Naive B cell (primary cell): ENCODE measurements at places on chromosomes 6 and 20.

- DNase-seq, result no peak
- H3K36me3 ChIP-seq, result peaks cover 14% of the 10 kb centered on the region
Measured at GRCh38 chr6:166490671-166491500, 95.6 kb downstream of the RAMACL start.

GRCh38 chr6:111805511-111806164, 67.6 kb downstream of the FYN start:
- H3K36me3 ChIP-seq, result peaks cover 12% of the 10 kb centered on the region
- no peaks in the 10 kb centered on the region for H3K27me3 ChIP-seq
- peak overlapping the region; percentile 65 for H3K27ac ChIP-seq

- peaks cover 29% of the 10 kb centered on the region for H3K27me3 ChIP-seq
- H3K27ac ChIP-seq, result no peak overlapping the region
- H3K36me3 ChIP-seq, result no peaks in the 10 kb centered on the region
- H3K4me1 ChIP-seq, result peaks cover 9% of the 10 kb centered on the region
Measured at GRCh38 chr6:35511562-35511941, 1.1 kb downstream of the TULP1 start.

- H3K27me3 ChIP-seq, result no peaks in the 10 kb centered on the region
- H3K27ac ChIP-seq, result no peak overlapping the region
- DNase-seq, result no peak
- no peaks in the 10 kb centered on the region for H3K4me1 ChIP-seq
- no peak overlapping the region for H3K4me3 ChIP-seq
Measured at GRCh38 chr20:8255945-8256632, 124.0 kb downstream of the PLCB1 start.

DNA sequence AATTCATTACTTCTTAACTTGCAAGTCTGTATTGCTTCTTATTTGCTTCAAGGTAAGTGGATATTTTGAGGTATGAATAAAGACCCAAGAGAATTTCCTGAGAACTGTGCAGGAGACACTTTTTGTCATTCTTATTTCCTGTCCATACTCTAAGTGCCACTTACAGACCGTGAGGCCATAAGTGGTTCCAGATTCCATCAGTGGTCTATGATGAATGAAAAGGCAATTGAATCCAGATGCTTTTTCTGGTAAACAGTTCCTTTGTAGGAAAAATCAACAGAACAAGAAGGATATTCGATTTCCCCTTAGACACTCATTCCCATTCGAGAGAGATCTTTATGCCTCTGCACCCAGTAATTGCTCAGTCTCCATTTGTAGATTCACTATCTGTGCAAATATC, 58.3 kb upstream of the PDE10A start:
- H3K4me3 ChIP-seq, result no peak overlapping the region
- H3K36me3 ChIP-seq, result no peaks in the 10 kb centered on the region
- H3K27ac ChIP-seq, result no peak overlapping the region
- H3K4me1 ChIP-seq, result no peaks in the 10 kb centered on the region
- DNase-seq, result no peak

- no peak overlapping the region for H3K4me3 ChIP-seq
- H3K36me3 ChIP-seq, result no peaks in the 10 kb centered on the region
- no peak for DNase-seq
- no peaks in the 10 kb centered on the region for H3K27me3 ChIP-seq
- H3K4me1 ChIP-seq, result no peaks in the 10 kb centered on the region
Measured at GRCh38 chr6:87391334-87391733, 16.4 kb upstream of the CFAP206 start.

DNA sequence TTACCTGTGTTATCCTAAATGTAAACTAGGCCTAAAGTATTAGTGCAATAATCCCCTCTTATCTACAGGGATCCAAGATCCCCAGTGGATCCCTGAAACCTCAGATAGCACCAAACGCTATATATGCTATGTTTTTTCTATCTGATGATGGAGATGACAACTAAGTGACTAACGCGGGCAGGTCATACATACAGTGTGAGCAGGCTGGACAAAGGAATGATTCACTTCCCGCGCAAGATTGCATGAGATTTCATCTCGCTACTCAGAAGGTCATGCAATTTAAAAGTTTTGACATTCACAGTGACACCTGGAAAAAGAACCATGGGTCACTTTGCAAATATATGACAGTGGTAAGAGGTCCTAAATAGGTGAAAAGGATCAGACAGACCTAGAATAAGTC, 875.9 kb downstream of the HACE1 start:
- DNase-seq, result no peak
- no peaks in the 10 kb centered on the region for H3K27me3 ChIP-seq
- no peak overlapping the region for H3K27ac ChIP-seq
- no peaks in the 10 kb centered on the region for H3K4me1 ChIP-seq

DNA sequence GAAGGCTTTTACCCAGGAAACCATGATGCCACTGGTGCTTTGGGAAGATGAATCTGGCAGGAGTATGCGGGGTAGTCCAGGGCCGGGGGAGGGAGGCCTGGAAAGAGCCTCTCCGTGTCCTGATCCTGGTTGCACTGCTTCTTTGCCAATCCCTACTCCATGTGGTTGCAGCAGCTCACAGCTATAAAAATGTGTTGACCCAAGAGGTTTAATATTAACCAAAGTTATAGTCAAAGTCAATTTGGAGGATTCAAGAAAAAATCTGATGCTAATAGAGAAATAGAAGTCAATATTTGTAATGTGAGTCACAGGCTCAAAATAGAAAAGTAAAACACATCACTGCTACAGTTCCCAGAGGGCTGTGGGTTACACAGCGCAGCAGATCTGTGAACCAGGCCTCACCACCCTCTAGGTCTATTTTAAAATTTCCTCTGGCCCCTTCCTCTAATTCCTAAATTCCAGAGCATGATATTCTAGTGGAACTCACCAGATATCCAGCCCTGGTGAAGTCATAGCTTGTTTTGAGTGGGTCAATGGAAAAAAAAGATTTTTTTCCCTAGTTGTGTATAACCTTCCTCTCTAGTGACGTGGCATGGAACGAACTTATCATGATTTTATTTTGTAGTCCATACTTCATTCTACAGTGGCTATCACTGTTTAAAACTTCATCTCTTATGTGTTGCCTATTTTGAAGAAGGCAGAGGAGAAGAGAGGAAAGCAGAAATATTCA, 63.2 kb upstream of the BMP2 start:
- no peaks in the 10 kb centered on the region for H3K36me3 ChIP-seq
- peaks cover 5% of the 10 kb centered on the region for H3K4me1 ChIP-seq
- no peak overlapping the region for H3K27ac ChIP-seq
- H3K27me3 ChIP-seq, result no peaks in the 10 kb centered on the region
- no peak overlapping the region for H3K4me3 ChIP-seq

GRCh38 chr20:23879811-23880374, 345 bp upstream of the CST5 start:
- no peak overlapping the region for H3K4me3 ChIP-seq
- H3K4me1 ChIP-seq, result no peaks in the 10 kb centered on the region
- no peak overlapping the region for H3K27ac ChIP-seq

GRCh38 chr6:88843040-88843439, 120.4 kb downstream of the RNGTT start:
- no peak for DNase-seq
- no peak overlapping the region for H3K27ac ChIP-seq
- H3K4me3 ChIP-seq, result no peak overlapping the region
- H3K27me3 ChIP-seq, result no peaks in the 10 kb centered on the region

DNA sequence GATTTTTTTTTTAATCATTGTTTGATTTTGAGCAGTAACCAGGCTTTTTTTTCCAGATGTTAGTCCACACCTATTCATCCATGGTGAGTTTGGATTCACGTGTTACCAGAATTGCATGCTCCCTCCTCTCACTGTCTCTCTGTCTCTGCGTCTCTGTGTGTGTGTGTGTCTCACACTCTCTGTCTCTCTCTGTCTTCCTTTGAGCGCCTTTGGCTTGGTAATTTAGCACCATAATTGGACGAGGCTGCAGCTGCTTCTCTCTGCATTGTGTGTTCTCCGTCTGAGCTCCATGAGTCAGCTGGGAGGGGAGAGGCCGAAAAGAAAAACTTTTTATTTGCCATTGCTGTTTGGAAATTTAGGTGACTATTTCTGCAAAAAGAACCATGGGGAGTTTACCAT, 3.4 kb downstream of the TFAP2B start:
- no peak overlapping the region for H3K27ac ChIP-seq
- H3K4me1 ChIP-seq, result peaks cover 27% of the 10 kb centered on the region
- H3K4me3 ChIP-seq, result no peak overlapping the region
- no peaks in the 10 kb centered on the region for H3K36me3 ChIP-seq

DNA sequence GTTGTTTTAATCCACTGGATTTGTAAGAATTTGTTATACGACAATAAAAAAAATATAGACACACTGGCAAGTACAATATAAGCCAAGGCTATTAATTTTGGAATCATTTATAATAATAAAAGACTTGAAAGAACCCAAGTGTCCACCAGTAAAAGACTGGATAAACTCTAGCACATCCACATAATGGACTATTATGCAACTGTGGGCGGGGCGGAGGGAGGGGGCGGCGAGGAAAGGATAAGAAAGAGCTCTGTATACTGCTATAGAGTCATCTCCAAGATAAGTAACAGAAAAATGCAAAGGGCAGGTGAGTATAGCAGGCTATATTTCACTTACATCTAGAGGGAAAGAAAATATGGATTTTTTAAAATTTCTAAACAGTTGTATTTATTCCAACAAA, 123.3 kb downstream of the TBC1D32 start:
- H3K4me1 ChIP-seq, result no peaks in the 10 kb centered on the region
- no peak overlapping the region for H3K27ac ChIP-seq
- H3K36me3 ChIP-seq, result peaks cover 49% of the 10 kb centered on the region
- DNase-seq, result no peak
- H3K4me3 ChIP-seq, result no peak overlapping the region
- H3K27me3 ChIP-seq, result no peaks in the 10 kb centered on the region

DNA sequence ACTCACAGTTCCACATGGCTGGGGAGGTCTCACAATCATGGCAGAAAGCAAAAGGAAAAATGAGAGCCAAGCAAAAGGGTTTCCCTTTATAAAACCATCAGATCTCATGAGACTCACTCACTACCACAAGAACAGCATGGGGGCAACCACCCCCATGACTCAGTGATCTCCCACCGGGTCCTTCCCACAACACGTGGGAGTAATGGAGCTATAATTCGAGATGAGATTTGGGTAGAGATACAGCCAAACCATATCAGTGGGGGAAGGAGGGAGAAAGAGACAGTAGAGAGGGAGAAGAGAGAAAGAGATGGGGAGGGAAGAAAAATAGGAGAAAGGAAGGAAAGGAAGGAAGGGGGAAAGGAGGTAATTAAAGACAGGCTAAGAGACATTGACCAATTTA, 30.1 kb downstream of the GMDS start:
- H3K4me1 ChIP-seq, result peaks cover 4% of the 10 kb centered on the region
- DNase-seq, result no peak
- no peak overlapping the region for H3K27ac ChIP-seq
- no peak overlapping the region for H3K4me3 ChIP-seq

- no peak for DNase-seq
- no peaks in the 10 kb centered on the region for H3K4me1 ChIP-seq
- H3K36me3 ChIP-seq, result no peaks in the 10 kb centered on the region
- H3K4me3 ChIP-seq, result no peak overlapping the region
- H3K27me3 ChIP-seq, result no peaks in the 10 kb centered on the region
Measured at GRCh38 chr6:154613137-154613676, 102.7 kb upstream of the CNKSR3 start.

DNA sequence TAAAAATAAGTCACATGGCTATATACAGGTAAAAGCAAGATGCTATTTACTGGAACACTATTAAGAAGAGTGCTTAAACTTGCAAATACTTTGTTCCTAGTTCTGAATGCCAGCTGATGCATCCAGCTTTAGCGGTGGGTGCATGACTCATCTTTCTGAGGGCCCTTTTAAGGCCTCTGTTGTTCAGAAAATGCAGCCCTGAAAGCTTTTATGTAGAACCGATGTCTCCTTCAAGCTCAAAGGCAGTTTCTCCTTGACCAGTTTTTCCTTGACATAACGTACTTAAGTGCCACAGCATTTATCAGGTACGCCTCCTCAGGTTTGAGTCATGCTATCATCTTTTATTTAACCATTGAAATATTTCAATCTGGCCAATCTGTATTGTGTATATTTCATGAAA, 82.8 kb downstream of the MLIP start:
- H3K4me1 ChIP-seq, result no peaks in the 10 kb centered on the region
- H3K27me3 ChIP-seq, result no peaks in the 10 kb centered on the region
- no peaks in the 10 kb centered on the region for H3K36me3 ChIP-seq
- no peak overlapping the region for H3K27ac ChIP-seq
- no peak for DNase-seq

DNA sequence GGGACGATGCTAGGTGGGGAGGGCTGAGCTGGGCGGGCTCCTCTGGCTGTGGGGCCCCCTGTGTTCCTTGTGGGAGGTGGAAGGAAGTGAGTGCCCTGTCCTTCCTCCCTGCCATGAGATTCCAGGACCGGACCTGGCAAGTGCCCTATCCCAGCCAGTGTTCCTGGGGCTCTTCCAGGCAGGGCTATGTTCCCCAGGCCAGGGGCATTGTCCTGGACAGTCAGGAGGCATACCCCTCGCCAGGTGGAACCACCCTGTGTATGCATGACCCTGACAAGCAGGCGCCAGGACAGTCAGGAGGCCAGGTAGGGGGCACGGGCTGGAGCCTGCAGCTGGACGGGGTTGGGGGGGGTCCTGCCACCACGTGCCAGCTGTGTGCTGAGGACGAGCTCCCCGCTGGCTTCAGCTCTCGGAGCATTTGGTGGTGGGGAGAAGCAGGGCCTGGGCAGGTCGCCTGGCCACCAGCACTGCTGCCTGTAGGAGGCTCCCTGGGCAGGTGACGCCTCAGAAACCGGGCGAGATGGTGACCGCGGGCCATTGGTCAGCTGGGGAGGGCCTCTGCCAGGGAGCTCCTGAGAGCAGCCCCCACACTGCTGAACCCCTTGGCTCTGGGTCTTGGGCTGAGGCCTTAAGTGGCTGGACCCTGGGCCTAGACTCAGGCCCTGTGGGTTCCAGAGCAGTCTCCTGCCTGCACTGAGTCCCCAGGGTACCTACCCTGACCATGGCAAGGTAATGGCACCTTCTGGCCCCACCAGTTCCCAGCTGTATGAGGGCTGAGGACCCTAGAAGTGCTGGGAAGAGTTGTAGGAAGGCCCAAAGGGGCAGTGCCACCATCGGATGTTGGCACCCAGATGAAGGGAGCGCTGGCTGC, 694 bp downstream of the SLC17A9 start:
- H3K4me1 ChIP-seq, result peaks cover 15% of the 10 kb centered on the region
- H3K4me3 ChIP-seq, result peak overlapping the region; percentile 92
- H3K27me3 ChIP-seq, result no peaks in the 10 kb centered on the region
- peak overlapping the region; percentile 98 for H3K27ac ChIP-seq
- DNase-seq, result no peak

DNA sequence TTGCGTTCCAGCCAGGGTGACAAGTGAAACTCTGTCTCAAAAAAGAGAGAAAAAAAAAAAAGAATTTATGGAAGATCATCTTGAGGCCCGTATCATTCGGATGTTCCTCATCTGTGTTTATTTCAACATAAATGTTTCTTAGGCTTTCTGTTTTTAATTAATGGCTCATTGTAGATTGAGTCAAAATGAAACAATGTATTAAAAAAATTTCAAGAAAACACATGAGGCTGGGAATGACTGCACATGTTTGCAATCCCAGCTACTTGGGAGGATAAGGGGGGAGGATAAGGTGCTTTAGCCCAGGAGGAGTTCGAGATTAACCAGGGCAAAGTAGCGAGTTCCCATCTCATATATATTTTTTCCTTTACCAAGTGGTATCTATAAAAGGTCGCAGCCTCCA, 47.3 kb downstream of the ITCH start:
- H3K36me3 ChIP-seq, result peaks cover 18% of the 10 kb centered on the region
- peaks cover 13% of the 10 kb centered on the region for H3K4me1 ChIP-seq
- H3K27ac ChIP-seq, result no peak overlapping the region
- no peak overlapping the region for H3K4me3 ChIP-seq

- H3K36me3 ChIP-seq, result peaks cover 14% of the 10 kb centered on the region
- H3K4me1 ChIP-seq, result no peaks in the 10 kb centered on the region
- H3K27me3 ChIP-seq, result no peaks in the 10 kb centered on the region
- no peak for DNase-seq
Measured at GRCh38 chr6:137661601-137662000, 167.4 kb upstream of the OLIG3 start.

- no peaks in the 10 kb centered on the region for H3K36me3 ChIP-seq
- H3K27me3 ChIP-seq, result peaks cover 4% of the 10 kb centered on the region
- DNase-seq, result no peak
- no peaks in the 10 kb centered on the region for H3K4me1 ChIP-seq
Measured at GRCh38 chr6:128889870-128890269, 6.9 kb downstream of the LAMA2 start.
